AG20443 (cell line): ENCODE measurements at places on chromosomes 16 and 17.

- DNase-seq, result peak; percentile 32
These were observed 714 bp downstream of the ACSF3 start for GRCh38 chr16:89094252-89094879.

- DNase-seq, result no peak
These were observed 16.9 kb downstream of the SRCAP start for GRCh38 chr16:30715750-30716445.

DNA sequence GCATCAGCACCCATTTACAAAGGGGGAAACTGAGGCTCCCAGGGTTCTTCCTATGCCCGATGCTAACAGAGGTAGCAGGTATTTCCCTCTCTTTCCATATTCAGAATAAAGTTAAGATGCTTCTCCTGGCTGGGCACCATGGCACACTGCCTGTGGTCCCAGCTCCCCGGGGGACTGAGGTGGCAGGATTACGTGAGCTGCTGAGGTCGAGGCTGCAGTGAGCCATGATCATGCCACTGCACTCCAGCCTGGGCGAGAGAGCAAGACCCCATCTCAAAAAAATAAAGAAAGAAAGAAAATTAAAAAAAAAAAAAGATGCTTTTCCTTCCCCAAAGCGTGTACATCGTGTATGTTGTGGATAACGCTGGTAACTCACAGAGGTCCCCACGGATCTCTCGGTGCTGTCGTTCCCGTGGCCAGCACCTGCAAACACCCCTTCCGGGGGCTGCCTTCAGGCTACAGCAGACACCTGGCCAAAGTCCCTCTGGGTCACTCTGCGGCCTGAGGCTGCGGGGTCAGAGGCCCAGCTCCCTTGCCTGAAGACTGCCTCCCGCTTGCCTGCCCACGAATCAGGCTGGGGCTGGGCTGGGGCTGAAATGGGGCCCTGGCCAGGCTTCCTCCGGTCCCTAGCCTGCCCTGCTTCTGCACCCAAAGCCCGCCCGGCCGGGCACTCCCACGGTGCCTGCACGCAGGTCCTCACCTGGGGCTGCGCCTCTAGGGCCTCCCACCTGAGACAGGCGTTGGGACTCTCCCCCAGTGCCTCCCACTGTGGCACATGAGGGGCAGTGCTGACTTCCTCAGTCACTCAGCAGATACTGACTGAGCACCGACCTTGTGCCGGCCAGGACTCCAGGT is 63.1 kb downstream of the ZDHHC7 start:
- DNase-seq, result no peak

DNA sequence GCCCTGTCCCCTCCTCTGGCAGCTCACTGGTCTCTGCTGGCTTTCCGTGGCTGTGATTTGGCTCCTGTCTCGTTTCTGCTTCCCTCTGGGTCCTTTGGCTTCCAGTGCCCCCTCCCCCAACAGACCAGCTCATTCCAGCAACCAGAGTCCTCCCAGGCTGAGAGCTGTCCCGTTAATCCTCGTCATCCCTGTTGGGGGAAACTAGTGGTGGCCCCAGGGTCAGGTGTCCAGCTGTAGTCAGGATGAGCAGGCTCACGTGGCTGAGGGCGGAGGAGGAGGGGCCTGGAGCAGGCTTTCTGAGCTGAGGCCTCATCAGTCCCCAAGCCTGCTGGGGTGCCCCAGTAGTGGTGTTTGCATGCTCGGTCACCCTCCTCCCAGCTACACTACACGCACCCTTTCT is 10.7 kb upstream of the CBX4 start:
- no peak for DNase-seq

GRCh38 chr17:79779661-79780365 is 1.9 kb downstream of the CBX2 start:
- DNase-seq, result no peak

GRCh38 chr17:79065105-79065670 is 9.4 kb upstream of the ENGASE start:
- peak; percentile 57 for DNase-seq

DNA sequence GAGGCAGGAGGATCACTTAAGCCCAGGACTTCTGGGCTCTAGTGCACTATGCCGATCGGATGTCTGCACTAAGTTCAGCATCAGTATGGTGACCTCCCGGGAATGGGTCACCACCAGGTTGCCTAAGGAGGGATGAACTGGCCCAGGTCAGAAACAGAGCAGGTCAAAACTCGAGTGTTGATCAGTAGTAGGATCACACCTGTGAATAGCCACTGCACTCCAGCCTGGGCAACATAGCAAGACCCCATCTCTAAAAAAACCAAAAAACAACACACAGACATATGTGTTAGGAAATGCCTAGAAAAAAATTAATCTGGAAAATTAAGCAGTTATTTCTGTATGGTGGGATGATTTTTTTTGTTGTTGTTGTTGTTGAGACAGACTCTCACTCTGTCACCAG is 127.0 kb downstream of the RAB11FIP4 start:
- DNase-seq, result no peak

DNA sequence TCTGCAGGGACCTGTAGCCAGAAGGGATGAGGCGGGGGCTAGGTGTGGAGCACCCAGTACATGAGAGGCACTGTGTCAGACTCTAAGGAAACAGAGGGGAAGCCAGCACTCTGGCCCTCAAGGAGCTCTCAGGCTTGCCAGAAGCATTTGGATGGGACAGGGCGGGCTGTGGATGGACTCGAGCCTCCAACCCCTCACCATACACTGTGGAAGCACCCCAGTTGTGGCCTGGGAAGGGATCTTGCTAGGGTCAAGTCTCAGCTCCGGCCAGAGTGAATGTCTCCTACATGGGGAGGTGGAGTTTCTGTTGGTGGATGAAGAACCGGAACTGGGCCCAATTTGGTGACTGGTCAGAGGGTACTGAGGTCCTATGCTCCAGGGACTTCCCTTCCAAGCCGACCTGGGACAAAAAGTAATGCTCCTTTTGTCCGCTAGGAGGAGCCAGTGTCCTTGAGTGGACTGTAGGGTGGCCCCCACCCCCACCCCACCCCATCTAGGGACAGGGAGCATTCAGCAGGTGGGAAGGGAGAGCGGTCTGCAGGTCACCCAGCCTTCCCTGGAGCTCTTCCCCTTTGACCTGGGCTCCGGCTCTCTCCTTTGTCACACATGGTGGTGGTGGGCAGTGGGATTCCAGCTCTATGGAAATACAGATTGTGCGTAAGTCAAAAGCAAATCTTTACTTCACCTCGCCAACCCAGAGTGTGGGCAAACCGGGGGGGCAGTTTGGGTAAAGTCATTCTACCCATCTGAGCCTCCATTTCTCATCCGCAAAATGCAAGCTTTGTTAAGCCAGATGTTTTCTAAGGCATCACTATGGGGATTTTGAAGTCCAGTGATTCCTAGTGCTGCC is 20.4 kb upstream of the PHB1 start:
- peak; percentile 84 for DNase-seq

GRCh38 chr17:29246628-29247027 is at the start of gene CRYBA1:
Gene CRYBA1 (plus strand): TSS chr17:29246859. CDS start chr17:29246864, 5 bp downstream.
- DNase-seq, result no peak

DNA sequence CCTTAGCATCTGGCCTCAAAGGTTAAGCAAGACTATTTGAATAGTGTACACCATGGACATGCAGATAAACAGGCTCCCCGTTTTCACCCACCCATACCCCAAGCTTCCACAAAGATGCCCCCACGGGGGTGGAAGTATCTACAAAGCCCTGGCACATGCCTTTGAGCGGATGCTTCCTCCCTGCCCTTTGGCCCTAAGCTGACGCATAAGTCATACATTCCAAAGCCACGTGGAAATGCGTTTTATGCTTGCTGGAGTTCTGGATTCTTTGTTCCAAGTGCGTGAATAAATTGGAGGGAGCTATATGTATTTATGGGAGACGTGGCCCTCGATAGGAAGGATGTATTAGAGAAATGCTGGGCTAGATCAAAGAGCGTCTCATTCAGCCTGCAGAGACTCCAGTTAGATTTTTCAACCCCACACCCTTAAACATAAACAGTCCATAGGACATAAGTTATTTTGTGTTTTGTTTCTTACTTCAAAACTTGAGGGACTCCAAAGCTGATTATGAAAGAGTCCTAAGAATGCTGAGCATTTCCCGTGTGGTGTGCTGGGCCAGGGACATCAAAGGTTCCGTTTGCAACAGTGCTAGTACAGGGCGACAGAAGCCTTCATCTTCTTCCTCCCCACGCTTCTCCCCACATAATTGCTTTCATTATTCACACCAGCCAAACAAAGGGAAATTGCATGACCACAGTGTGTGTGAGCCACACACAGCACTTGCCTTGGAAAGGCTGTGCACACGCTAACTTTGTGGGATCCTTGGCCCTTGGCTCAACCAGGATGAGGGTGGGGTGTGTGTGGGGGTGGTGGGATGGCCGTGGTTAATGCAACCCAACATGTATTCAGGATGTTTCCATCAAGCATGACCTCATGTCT is 73.6 kb downstream of the WIPI1 start:
- peak; percentile 73 for DNase-seq

DNA sequence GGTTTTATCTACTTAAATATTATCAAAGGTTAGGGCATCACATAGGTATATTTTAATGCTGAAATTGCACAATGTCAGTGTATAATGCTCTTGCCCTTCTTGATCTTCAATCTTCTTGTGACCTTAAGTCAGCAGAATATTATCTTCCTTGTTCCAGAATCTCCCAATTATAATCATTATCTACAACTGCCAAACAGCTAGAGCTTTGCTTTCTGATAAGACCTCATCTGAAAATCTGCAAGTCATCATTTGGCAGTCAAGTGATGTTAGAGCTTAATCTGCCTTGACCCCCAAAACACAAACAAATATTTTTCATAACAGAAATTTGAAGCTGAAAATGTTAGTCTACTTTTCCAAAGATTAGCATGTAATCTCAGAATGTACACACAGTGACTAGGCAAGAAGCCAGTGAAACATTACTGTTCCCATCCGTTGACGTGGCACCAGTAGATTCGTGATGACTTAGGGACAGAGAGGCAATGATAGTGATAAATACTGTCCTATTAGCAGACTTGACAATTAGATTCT is 19.8 kb downstream of the REXO5 start:
- no peak for DNase-seq

DNA sequence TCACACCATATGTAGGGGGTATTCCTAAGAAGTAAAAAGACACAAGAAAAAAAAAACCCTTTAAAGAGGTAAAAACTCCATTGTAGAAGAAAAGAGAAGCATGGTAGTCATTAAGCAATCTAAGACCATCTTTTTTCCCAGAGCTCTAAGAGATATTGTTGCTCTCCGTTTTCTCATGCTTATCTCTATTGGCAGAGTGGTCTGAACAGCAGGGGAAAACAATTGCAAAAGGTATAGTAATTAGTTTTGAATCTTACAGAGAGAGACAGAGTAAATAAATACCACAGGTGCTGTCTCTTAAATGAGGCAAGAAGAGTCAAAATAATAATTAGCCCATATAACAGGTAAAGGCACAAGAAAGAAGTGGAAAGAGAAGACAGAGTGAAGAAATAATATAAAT is 821.4 kb upstream of the CA10 start:
- no peak for DNase-seq

- DNase-seq, result no peak
These were observed 37.1 kb upstream of the NOL11 start for GRCh38 chr17:67680445-67681224.

DNA sequence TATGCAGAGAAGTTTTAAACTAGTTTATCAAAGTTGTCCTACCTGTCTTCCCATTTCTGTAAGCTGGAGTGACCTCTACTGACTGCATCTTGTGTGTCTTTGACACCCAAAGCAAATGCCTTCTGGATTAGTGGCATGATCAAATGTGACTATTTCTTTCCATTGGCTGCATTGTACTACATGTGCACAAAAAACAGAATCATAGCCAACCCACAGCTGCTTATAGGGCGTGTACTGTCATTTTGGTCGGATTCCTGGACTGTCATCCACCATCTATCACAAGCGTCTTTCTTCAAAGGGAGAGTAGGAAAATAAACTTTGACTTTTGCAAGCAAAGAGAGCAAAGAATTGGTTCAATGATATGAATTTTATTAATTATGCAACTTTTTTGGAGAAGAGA is 310.6 kb downstream of the MAP2K6 start:
- no peak for DNase-seq

- no peak for DNase-seq
These were observed 113.2 kb upstream of the SDK2 start for GRCh38 chr17:73757420-73757819.

GRCh38 chr16:87956365-87957231 is 5.4 kb downstream of the BANP start:
- no peak for DNase-seq

DNA sequence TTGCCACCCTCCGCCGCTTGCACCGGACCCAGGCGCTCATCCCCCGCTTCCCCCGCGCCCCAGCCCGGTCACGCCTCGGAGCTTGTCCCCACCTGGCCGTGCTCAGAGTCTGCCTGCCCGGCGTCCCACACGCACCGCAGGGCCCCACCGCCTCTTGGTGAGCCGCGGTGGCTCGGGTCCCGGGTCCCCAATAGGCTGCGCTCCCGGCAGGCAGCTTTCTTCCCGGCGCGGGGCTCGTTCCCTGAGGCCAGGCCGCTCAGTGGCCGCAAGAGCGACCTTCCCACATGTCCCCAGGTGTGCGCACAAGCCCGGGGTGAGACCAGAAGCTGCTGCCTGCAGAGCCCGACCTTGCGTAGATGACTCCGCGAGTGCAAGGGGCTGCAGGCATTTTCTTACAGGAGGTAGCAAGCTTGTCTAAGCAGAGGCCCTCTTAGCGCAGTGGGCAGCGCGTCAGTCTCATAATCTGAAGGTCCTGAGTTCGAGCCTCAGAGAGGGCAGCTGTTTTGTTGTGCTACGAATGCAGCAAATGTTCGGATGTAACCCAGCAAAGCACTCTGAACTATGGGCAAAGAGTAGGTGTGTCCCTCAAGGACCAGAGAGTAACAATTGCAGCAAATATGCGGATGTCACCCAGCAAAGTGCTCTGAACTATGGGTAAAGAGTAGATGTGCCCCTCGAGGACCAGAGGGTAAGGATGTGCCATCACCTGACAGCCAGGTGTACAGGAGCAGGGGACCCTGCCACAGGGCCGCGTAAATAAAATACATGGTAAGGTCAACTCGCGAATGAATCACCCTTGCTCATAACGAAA is 15.6 kb downstream of the TLE7 start:
- peak; percentile 56 for DNase-seq

- no peak for DNase-seq
These were observed 29.6 kb upstream of the HNF1B start for GRCh38 chr17:37774504-37774903.

GRCh38 chr16:12752159-12752558 is 51.5 kb downstream of the CPPED1 start:
- DNase-seq, result no peak

DNA sequence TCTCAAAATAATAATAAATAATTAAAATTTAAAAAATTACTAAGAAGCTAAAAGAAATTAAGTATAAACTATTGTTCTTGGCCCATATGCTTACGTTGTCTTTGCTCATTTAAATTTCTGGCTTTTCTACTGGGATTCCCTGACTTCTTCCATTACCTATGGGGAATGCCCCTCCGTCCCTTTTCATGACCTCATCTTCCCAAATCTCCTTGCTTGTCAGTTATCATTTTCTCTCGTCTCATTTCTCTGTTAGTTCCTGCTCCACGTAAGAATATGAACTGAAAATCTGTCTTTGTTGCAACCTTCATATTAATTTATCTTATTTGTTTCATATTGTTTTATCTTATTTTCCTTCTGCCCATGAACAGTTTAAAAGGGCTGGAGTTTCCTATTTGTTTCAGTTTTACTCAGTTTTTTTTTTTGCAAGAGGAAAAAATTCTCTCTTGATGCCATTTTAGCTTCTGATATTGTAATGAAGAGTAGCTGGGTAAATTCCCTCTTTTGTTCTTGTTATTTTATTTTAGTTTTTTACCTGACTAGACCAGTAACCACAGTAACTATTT is 2.5 kb upstream of the DNAJA2 start:
- DNase-seq, result no peak
